ENCODE measurements at places on chromosomes 2 and 18.

GRCh38 chr2:36904636-36905035, 61.7 kb downstream of the STRN start:
- no peak for DNase-seq

DNA sequence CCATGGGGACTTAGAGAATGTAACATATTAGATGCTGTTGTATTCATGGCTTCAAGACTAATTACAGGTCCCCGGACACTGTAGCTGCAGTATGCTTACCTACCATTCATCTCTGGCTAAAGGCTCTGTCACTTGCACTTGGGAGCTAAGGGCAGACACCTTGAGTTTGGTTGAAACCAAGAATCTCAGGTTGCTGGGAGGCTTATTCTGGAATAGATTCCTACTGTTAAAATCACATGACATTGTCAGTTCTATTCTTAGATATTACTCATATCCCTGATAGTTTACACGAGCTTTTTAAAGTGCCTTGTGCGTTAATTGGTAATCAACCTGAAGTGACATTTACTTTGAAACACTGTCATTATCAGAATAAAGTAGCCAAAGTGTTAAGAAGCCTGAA, 73.0 kb upstream of the EPB41L5 start:
- DNase-seq: no peak

GRCh38 chr2:4588606-4589005, 885.2 kb downstream of the DCDC2C start:
- no peak for DNase-seq

- no peak for DNase-seq
Observed at GRCh38 chr2:1796232-1796930, 52.1 kb upstream of the PXDN start.

DNA sequence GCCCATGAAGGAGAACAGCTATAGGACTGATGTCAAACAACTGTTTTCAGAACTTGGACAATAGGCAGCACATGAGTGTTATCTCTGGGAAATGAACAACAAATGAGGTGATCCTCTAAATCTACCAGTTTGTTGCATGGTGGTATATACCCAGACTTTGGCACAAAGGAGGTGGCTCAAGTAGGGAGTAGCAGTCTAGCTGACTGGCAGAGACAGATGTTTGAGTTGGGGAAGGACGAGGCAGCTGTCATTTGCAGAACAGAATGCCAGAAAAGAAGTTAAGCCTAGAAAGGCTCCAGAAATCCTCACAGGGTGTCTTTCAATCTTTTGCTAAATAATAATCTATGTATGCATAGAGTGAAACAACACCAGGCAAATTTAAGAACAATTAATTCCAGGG, 47.4 kb downstream of the RPE start:
- no peak for DNase-seq

GRCh38 chr2:120599072-120599471, 136.6 kb upstream of the GLI2 start:
- no peak for DNase-seq

DNA sequence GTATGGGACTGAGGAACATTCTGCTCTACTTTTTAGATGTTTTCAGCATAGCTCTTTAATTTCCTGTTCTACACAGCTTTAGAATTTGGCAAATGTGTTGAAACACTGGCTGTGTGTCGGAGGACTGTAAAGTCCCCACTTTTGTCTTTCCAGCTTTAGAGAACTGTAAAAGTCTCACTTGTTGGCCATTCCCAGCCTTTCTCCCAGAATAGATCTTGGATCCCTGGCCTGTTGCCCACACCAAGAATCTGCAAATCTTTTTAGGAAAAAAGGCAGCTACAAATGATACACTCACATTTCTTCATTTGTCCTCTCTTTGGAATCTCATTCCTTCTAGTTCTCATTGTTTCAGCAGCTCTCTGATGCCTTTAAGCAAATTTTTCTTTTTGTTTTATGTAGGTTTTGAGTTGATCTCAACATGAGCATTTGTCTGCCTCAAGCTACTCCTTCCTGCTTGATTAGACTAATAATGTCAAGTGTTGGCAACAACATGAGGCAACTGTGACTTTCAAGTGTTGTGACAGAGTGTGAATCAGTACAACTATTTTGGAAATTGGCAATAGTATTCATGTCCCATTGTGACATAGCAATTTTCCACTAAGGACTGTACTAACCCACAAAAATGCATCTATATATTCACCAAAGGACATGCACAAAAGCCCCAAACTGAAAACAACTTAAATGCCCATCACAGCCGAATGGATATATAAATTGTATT, 610.8 kb downstream of the EPHA4 start:
- no peak for DNase-seq

DNA sequence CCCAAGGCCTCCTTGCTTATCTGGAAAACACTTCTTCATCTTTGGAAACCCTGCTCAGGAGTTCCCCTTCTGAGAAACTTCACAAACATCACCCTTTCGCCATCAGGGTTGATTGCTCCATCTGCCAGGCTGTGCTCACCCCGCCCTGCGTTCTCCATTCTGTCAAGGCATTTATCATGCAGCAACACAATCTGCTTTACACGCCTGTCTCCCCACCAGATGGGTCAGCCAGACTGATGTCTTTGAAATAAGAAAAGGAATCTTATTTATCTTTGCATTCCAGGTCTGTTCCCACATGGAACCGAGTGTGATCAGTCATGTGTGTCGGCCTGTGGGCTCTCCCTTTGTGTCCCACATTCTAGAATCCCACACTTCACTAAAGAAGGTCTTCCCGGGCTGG, 110.0 kb upstream of the ARL4C start:
- no peak for DNase-seq

- DNase-seq: no peak
Observed at GRCh38 chr2:217900010-217900779, 102.6 kb downstream of the TNS1 start.

DNA sequence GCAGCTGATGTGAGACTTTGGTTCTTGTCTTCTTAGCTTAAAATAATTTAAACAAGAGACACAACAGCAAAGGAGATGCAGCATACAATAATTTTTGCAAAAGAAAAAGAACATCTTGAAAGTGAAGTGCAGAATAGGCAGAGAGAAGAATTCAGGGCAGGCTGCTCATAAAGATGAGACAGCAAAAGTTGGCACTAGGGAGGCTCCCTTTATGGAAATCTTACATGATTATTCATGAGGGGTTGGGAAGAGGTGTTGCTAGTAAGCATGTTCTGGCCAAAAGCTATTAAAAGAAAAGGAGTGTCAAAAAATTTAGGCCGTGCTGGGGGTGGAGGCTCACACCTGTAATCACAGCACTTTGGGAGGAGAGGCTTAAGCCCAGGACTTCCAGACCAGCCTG, 4.2 kb upstream of the ALPP start:
- DNase-seq: no peak

GRCh38 chr18:11880586-11881304, 27.4 kb downstream of the MPPE1 start:
- DNase-seq: no peak

GRCh38 chr2:168254158-168254935, 7.0 kb upstream of the STK39 start:
- no peak for DNase-seq

- no peak for DNase-seq
Observed at GRCh38 chr18:62258093-62258492, 67.0 kb upstream of the TNFRSF11A start.

- DNase-seq: no peak
Observed at GRCh38 chr2:238024986-238025385, 35.8 kb upstream of the SCLY start.

DNA sequence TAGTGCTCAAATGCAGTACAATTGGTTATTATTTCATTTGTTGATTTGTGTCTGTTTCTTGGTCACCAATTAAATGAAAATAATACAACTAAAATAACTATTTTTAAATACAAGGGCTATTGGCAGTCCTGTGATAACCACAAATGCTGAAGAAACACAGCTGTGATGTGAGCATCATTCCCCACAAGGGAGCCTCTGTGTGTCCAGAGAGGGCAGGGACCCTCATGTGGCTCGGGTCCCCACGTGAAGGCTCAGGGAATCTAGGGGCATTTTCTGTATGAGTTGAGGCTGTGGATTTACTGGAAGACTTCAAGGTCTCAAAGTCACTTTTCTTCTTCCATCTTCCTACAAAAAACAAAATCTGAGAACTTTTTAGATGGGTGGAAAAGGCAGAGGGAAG, 316.1 kb upstream of the RAB12 start:
- no peak for DNase-seq

DNA sequence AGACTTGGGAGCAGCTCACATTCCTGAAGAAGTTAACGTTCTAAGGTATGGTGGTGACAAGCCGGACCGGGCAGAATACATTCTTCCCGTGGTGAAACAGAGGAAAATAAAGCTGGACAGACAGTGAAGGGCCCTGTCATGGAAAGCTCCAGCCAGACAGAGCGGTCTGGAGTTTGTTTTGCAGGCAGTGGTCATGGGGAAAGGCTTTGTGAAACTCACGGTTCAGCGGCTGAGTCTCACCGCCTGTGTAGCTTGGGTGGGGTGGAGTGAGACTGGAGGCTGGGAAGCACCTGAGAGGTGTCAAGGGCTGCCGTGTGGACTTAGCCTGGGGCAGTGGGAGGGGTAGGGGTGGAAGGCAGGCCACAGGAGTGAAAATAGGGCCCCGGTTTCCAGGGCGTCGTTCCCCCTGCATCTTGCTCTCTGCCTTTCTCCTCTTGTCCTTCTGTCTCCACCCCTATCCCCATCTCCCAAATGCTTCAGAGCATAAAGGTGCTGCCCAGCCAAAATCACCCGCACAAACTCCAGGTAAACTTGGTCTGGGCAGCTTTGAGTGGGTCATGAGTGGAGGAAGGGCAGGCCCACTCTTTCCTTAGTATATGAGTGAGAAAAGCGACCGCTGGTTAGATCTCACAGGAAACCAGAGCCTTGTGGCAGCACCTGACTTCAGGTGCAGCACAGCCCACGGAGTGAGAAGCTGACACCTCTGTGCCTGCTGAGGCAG, 11.4 kb upstream of the SLC20A1 start:
- DNase-seq: no peak

- no peak for DNase-seq
Observed at GRCh38 chr2:119678021-119678656, 862 bp upstream of the TMEM177 start.

GRCh38 chr2:65214361-65214760, 13.3 kb upstream of the ACTR2 start:
- no peak for DNase-seq

DNA sequence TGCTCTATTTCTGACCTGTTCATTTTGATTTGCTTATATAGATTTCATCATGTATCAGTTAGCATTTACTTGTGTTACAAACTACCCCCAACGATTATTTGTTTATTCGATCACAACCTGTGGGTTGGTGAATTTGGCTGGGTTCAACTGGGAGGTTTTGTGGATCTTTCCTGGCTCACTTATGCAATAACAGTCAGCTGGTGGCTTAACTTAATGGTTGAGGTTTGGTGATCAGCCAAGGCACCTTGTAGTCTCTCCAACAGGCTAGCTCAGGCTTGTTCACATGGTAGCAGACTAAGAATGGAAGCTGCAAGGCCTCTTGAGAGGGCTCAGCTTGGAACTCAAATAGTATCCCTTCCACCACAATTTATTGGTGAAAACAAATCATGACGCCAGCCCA, 5.4 kb upstream of the PUM2 start:
- no peak for DNase-seq

All from activated CD4-positive, CD25-positive, alpha-beta regulatory T cell treated with anti-CD3 and anti-CD28 coated beads, Interleukin-2, amount 50 U/mL, for 16 hours (primary cell).